ENCODE measurements at places on chromosomes 3 and 15.
A peak's percentile ranks its signal among the peaks of the same experiment; 100 is the strongest.

DNA sequence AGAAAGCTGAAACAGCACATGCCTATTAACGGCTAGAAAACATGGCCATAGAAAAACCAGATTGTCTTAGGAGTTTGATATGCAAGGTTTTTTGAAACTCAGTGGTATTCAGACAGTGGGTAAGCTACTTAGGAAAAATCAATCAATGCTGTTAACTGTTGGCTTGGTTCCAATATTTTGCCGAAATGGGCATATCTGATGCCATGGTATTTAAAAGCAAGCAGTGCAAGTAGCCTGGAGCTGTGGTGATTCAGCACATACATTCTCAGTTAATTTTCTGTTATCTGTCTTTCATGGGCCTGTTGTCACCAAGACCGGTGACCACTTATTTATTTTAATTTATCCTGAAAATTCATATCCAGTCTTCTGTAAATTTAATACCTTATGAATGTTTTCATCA lies 17.3 kb upstream of the SUCNR1 start:
- H3K36me3 ChIP-seq: no peaks in the 10 kb centered on the region
- no peak overlapping the region for H3K27ac ChIP-seq
- no peaks in the 10 kb centered on the region for H3K4me1 ChIP-seq
- no peaks in the 10 kb centered on the region for H3K27me3 ChIP-seq

DNA sequence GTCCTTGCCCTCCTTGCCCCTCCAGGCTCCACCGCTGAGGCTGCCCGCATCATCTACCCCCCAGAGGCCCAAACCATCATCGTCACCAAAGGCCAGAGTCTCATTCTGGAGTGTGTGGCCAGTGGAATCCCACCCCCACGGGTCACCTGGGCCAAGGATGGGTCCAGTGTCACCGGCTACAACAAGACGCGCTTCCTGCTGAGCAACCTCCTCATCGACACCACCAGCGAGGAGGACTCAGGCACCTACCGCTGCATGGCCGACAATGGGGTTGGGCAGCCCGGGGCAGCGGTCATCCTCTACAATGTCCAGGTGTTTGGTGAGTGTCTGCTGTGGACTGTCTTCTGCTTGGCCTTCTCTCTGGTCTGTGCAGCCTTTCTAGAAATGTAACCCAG lies 61.0 kb downstream of the BOC start:
- DNase-seq: no peak
- H3K4me3 ChIP-seq: no peak overlapping the region
- no peaks in the 10 kb centered on the region for H3K4me1 ChIP-seq
- H3K27me3 ChIP-seq: no peaks in the 10 kb centered on the region

- no peaks in the 10 kb centered on the region for H3K4me1 ChIP-seq
- DNase-seq: no peak
- H3K27ac ChIP-seq: no peak overlapping the region
- H3K4me3 ChIP-seq: no peak overlapping the region
- H3K27me3 ChIP-seq: no peaks in the 10 kb centered on the region
These were observed 23.5 kb downstream of the MAGEF1 start for GRCh38 chr3:184688251-184688881.

DNA sequence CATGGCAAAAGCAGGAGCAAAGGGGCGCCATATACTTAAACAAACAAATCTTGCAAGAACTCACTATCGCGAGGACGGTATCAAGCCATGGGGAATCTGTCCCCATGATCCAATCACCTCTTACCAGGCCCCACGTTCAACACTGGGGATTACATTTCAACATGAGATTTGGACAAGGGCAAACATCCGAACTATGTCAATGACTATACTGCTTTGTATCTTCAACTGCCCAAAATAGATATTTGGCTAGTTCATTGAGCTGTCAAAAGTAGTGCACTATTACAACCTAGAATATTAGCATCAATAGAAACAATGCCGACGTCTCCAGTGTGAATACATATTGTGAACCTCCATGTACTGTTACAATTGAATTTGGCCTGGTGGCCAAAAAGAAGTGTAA lies 760.4 kb downstream of the MCTP2 start:
- H3K4me3 ChIP-seq: no peak overlapping the region
- no peak for DNase-seq
- no peak overlapping the region for H3K27ac ChIP-seq
- no peaks in the 10 kb centered on the region for H3K4me1 ChIP-seq

DNA sequence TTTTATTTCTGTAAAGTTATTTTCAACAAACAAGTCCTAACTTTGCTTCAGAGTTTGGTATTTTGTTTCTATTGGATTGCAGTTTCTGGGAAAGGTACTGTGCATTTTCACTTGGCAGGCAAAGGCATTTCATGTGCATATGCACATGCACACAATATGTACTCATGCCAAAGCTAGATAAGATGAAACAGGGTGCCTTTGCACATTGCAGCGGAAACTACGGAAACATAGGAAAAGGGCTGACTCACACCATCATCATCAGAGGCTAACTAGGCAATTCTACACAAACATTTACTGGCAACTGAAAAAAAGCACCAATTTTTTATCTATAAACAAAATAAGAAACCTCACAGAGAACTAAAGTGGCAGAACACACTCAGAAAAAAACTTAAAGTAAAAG lies 550.6 kb upstream of the NECTIN3 start:
- H3K4me3 ChIP-seq: no peak overlapping the region
- no peak overlapping the region for H3K27ac ChIP-seq
- H3K27me3 ChIP-seq: no peaks in the 10 kb centered on the region
- no peak for DNase-seq
- no peaks in the 10 kb centered on the region for H3K36me3 ChIP-seq

GRCh38 chr15:33310481-33311311 lies at the start of gene RYR3:
Gene RYR3, plus strand, starts transcription at chr15:33310967. Its CDS starts 79 bp downstream, at chr15:33311046.
- H3K36me3 ChIP-seq: no peaks in the 10 kb centered on the region
- no peaks in the 10 kb centered on the region for H3K27me3 ChIP-seq
- H3K27ac ChIP-seq: no peak within 1 kb of the TSS
- DNase-seq: peak; percentile 66

GRCh38 chr15:67504056-67504455 lies 16.9 kb upstream of the C15orf61 start:
- no peaks in the 10 kb centered on the region for H3K4me1 ChIP-seq
- H3K4me3 ChIP-seq: no peak overlapping the region
- H3K27ac ChIP-seq: no peak overlapping the region
- DNase-seq: no peak

GRCh38 chr3:177468331-177468730 lies 271.0 kb upstream of the TBL1XR1 start:
- H3K36me3 ChIP-seq: no peaks in the 10 kb centered on the region
- no peak overlapping the region for H3K4me3 ChIP-seq
- peaks cover 4% of the 10 kb centered on the region for H3K4me1 ChIP-seq
- peak overlapping the region; percentile 29 for H3K27ac ChIP-seq
- H3K27me3 ChIP-seq: no peaks in the 10 kb centered on the region

DNA sequence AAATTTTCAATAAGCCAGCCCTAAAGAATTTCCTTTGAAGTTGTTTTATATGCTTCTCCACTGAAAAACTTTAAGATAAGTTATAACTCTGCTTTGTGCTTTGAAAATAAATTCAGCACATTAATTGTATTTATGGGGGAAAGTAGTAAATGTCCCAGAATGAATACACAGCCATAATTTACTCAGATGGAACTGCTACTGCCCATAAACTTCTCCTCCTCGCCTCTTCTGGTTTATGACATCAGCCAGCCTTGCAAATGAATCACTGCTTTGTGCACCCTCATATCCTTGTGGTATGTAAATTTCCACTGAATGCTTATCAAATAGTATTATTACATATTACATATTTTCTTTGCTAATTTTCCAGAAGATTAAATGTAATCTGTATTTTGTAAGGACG lies 302.0 kb downstream of the DIPK2A start:
- H3K36me3 ChIP-seq: no peaks in the 10 kb centered on the region
- H3K27ac ChIP-seq: no peak overlapping the region
- DNase-seq: no peak
- H3K27me3 ChIP-seq: no peaks in the 10 kb centered on the region
- H3K4me1 ChIP-seq: no peaks in the 10 kb centered on the region
- H3K4me3 ChIP-seq: no peak overlapping the region

GRCh38 chr15:59721411-59721810 lies 32.3 kb upstream of the BNIP2 start:
- H3K36me3 ChIP-seq: no peaks in the 10 kb centered on the region
- H3K4me3 ChIP-seq: no peak overlapping the region
- no peak for DNase-seq
- H3K4me1 ChIP-seq: no peaks in the 10 kb centered on the region
- H3K27me3 ChIP-seq: no peaks in the 10 kb centered on the region

DNA sequence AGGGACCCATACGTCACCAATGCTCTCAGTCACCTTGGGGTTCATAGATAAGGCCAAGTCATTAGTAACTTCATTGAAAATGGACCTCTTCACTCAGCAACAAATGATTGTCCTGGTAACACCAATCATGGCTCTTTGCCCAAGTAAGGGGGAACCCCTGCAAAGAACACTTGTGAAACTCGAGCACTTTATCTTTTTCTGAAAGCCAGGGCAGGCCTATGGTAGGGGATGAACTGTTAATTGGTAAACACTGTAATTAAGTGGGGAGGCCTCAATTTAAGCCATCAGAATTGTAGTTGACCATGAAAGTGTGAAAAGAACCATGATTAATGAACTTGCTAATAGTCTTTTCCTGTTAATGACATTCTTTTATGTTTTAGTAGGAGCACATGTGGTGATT lies 73.3 kb downstream of the ABHD5 start:
- no peak for DNase-seq
- H3K4me1 ChIP-seq: no peaks in the 10 kb centered on the region
- H3K27ac ChIP-seq: no peak overlapping the region
- no peak overlapping the region for H3K4me3 ChIP-seq
- H3K36me3 ChIP-seq: no peaks in the 10 kb centered on the region

DNA sequence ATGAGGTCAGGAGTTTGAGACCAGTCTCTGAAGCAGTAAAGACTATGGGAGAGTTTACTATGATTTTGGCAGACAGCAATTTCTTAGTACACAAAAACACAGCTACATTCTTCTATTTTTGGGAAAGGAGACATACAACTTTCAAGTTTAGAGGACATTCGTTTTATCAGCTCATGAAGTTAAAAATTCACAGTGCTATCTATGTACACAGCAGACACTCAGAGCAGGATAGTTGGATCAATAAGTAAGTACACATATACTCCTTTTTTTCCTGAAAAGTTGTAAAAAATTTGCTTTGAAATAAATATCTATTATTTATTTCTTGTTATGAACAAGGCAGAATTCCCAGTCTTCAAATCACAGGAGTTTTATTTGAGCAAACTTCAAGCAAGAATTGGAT lies 159.7 kb downstream of the SERPINI1 start:
- no peaks in the 10 kb centered on the region for H3K27me3 ChIP-seq
- no peak overlapping the region for H3K27ac ChIP-seq
- H3K4me3 ChIP-seq: no peak overlapping the region

- no peak overlapping the region for H3K4me3 ChIP-seq
- H3K36me3 ChIP-seq: no peaks in the 10 kb centered on the region
- H3K27ac ChIP-seq: no peak overlapping the region
These were observed 59.2 kb upstream of the APEH start for GRCh38 chr3:49614936-49615335.

GRCh38 chr15:63582718-63583426 lies 14.3 kb upstream of the FBXL22 start:
- peak overlapping the region; percentile 51 for H3K27ac ChIP-seq
- H3K4me3 ChIP-seq: no peak overlapping the region
- H3K36me3 ChIP-seq: no peaks in the 10 kb centered on the region

DNA sequence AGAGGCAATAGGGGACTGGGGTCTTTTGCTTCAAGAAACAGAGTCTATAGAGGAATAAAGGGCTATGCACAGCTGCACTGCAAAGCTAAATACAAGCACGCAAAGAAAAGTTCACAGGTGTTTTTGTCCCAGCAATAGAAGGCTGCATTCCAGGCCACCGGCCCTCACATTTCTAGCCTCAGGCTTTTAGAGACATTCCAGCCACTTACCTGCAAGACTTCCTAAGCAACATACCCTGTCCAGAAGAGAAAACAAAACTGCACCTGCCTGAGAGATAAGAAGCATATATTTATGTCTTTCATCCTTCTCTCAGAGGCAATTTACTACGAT lies 220.5 kb downstream of the OPA1 start:
- no peak overlapping the region for H3K27ac ChIP-seq
- no peak for DNase-seq
- H3K4me1 ChIP-seq: no peaks in the 10 kb centered on the region

DNA sequence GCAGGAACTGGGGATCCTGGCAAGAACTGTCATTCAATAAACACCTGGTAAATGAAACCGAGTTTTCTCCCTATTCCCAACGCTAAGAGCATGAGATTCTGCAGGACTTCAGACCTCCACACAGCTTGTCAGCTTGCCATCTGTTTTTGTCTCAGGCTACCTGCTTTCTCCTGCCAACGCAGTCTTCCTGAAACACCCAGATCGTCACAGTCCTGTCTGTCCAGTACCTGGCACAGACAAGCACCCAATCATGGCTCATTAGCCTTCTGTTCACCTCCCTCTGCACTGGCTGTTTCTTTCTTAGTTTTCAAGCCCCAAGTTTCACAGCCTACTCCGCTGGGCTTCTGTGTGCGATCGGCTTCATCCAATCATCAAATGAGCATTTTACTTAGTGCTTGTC lies 5.0 kb downstream of the SLC12A8 start:
- H3K36me3 ChIP-seq: no peaks in the 10 kb centered on the region
- DNase-seq: no peak
- no peaks in the 10 kb centered on the region for H3K4me1 ChIP-seq
- no peak overlapping the region for H3K27ac ChIP-seq
- no peaks in the 10 kb centered on the region for H3K27me3 ChIP-seq

GRCh38 chr15:82663186-82663600 lies 16.0 kb upstream of the CPEB1 start:
- no peaks in the 10 kb centered on the region for H3K4me1 ChIP-seq
- no peaks in the 10 kb centered on the region for H3K36me3 ChIP-seq
- no peaks in the 10 kb centered on the region for H3K27me3 ChIP-seq
- peak; percentile 56 for DNase-seq

GRCh38 chr15:50676799-50677483 lies 9.7 kb downstream of the TRPM7 start:
- H3K36me3 ChIP-seq: no peaks in the 10 kb centered on the region
- H3K4me1 ChIP-seq: no peaks in the 10 kb centered on the region
- no peak overlapping the region for H3K4me3 ChIP-seq
- H3K27me3 ChIP-seq: no peaks in the 10 kb centered on the region
